ENCODE measurements at places on chromosomes 5 and 9. TPM values are rescaled to one million over a fixed set of nuclear protein-coding genes. Genes with fewer than 3 reads are reported as not detected.

- no peak for DNase-seq
Measured at GRCh38 chr5:121962958-121963357, 1.2 kb downstream of the SRFBP1 start.

SLC35D2 gene
- 1.1 TPM for total RNA-seq

- no peak for DNase-seq
Measured at GRCh38 chr5:159104051-159104651, 4.4 kb upstream of the EBF1 start.

- DNase-seq: no peak
Measured at GRCh38 chr5:135660826-135661575, 82.2 kb upstream of the CXCL14 start.

DNA sequence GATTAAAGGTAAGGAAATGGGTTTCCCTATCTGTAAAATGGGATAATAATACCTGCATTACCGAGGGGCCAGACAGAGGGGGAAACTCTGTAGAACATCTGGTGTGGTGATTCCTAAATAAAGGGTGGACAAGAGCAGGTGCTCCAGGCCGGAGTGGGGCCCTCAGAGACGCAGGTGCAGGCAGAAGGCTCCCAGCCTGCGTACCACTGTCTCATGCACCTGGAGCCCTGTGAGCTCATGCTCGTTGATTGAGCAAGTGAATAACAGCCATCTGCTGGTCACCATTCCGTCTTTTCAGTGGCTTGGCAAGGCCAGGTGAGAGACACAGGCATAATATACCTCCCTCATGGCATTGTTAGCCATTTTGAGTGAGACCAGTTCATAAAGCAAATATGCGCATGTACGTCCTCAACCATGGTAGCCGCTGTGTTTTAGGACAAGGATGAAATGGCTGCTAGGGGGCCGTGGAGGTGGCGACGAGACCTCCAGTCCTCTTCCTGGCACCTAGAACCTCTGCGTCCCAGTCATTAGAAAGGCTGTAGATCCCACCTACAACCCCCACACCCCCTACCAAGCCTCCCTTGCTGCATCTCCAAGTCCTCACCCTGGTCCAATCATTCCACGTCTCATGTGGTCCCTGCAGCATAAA lies 198.0 kb upstream of the MVB12B start:
- DNase-seq: no peak

DNA sequence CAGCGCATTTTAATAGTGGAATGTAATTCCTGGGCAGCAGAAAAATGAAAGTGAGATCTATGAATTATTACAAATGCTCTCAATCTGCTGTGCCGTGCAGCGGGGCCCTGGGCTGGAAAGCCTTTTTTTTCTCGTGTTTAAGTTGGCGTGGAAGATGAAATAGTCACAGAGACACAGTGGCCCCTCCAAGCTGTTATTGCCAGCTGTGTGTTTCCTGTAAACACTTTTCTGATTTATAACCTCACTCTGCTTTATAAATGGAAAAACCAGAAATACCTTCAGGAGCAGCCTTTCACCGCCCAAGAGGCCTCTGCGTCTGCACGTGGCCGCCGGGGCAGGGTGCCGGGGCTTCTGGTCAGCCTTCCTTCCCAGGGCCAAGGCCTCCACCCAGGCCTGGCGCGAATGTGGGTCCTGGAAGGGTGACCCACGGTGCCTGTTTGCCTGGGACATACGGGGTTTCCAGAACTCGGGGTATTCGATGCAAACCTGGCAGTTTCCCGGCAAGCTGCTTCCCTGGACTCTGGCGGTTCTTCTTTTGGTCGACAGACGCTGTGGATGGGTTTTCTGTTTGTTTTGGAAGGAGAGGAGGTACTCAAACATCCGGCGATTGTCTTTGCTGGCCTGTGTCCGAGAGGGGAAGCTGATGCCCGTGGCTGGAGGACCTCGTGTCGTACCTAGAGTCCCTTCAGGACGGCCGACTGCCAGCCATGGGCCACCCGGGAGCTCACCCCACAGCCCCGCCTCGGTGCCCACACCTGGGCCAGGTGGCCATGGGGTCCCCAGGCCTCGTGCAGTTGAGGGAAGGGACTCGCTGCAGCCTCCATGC lies 256.7 kb downstream of the PARP8 start:
- DNase-seq: no peak

C5orf52 gene
- total RNA-seq: not detected

DNA sequence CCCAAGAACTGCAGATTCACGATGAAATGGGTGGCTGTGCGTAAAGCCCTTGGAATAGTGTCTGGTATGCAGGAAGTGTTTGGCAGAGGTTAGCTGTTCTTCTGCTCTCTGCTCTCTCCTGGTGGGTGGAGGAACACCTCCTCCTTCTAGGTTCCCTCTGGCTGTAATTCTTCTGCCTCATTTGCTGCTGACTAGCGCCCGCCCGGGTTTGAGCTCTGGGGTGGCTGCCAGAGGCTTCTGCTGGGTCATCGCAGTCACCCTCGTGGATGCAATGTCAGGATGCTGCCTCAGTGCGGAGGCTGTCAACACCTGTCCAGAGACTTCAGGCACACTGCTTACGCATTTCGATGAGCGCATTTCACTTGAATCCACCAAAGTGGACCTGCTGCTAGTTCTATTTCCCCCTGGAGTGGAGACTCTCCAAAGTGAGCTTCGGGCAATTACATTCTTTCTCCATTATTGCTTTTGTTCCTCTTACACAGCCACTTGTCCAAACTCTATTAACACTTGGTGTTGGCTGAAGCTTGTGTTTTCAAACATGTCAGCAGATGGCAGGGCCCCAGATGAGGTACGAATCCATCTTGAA lies 11.7 kb downstream of the DOCK2 start:
- DNase-seq: no peak

- DNase-seq: no peak
Measured at GRCh38 chr9:115106642-115107041, 11.3 kb downstream of the TNC start.

GRCh38 chr5:67235399-67236110 lies 39.0 kb upstream of the CD180 start:
- DNase-seq: no peak

- DNase-seq: no peak
Measured at GRCh38 chr5:166349046-166349445, 1942.4 kb upstream of the WWC1 start.

DNA sequence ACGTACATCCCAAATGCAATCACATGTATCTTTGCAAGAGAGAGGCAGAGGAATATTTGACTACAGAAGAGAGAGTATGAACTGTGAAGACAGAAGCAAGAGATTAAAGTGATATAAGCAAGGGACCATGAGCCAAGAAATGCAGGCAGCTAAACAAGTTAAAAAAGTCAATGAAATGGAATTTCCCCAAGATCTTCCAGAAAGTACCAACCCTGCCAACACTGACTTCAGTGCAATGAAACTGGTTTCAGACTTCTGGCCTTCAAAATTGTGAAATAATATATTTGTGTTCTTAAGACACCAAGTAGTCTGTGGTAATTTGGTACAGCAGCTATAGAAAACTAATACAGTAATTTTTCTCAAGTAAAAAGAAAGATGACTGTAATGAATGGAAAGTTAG lies 20.9 kb downstream of the FOXI1 start:
- DNase-seq: no peak

LHX3 gene
- total RNA-seq: not detected

DNA sequence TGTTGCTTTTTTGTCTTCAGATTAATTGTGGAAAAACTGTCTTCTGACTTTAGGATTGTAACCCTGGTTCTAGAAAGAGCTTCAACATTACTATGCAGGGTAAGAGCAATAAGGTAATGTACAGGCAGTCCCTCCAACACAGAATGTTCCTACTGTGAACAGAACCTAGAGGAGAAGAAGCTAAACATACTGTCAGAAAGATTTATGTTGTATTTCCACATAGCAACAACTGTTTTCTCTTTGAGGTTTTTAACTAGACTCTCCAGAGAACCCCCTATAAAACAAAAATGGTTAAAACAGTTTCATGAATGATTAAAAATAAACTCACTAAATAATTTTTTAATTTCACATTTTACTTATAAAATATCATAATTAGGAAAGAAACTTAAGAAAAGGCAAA lies 64.3 kb upstream of the NAA35 start:
- DNase-seq: no peak

DNA sequence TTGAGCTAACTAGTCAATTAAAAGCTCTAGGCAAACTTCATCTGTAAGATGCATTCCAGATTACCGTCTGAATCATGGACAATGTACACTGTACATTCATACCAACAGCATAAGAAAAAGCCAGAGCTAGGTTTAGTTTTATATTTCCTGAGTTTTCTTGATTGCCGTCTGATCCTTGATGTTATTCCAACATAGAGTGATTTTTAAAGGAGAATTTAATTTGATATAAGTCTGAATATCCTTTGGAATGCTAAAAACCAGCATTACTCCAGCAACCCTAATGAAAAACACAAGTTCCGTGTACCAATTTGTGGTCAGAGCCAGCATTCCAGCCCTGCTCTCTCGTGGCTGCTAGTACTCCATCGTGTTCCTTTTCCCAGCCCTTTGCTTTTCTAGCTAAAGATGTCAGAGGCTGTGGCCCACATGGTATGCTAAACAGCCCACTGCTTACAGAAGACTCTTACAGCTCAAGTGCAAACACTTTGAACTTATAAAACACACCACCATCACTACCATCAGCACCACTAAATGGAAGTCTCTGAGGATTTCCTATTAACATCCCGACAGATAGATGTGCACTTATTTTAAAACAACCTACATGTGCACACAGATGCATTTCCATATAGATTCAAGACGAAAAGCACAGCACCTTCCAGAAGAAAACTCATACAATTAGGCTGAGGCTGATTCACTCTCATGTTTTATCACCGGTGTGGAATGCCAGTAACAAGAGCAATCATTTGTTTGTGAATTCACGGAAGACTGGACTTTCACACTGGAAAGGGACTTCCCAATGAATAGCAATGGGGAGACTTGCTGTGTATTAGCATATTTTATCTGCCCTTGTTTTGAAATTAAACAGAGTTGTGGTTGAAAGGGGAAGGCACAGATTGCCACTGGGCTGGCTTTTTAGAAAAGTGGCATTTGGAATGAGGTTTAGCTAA lies 246.9 kb upstream of the GAS1 start:
- DNase-seq: no peak

PFN3 gene
- not detected for total RNA-seq

- no peak for DNase-seq
Measured at GRCh38 chr5:146645342-146645741, 129.4 kb upstream of the GPR151 start.

HACD4 gene
- total RNA-seq: 1.6 TPM

AK8 gene
- not detected for total RNA-seq

GRCh38 chr5:68644971-68645370 lies 429.4 kb downstream of the PIK3R1 start:
- DNase-seq: no peak

GRCh38 chr9:36470643-36471290 lies 70.7 kb upstream of the RNF38 start:
- peak; percentile 78 for DNase-seq

DNA sequence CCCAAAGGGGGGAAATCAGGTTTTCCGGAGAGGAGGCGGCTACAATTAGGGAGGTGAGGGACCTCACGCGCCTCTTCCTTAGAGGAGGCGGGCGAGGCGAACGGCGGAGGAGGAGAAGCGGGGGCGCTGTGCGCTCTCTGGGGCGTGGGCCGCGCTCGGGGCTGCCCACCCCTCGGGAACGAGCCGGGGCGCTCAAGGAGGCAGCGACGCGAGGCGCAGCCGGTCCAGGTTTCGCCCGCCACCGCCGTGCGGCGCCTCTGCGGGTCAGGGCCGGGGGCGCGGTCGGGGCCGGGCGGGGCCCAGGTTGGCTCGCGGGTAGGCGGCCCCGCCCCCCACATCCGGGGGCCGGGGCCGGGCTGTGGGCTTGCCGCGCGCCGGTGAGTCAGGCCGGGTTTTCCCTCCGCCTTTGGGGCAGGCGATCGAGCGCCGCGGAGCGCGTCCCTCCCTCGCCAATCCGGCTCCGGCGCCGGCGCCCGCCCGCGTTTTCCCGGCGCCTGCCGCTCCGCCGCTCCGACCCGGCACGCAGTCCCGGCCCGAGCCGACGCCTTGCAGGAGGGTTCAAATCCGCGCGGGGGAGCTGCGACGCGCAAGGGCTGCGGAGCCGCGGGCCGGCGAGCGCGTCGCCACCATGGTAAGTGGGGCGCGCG lies at the start of gene N4BP3:
Gene N4BP3, plus strand, starts transcription at position 392 of the 647 bp plus-strand sequence. CDS start 6,052 bp downstream, outside the sequence.
- DNase-seq: peak; percentile 88

DNA sequence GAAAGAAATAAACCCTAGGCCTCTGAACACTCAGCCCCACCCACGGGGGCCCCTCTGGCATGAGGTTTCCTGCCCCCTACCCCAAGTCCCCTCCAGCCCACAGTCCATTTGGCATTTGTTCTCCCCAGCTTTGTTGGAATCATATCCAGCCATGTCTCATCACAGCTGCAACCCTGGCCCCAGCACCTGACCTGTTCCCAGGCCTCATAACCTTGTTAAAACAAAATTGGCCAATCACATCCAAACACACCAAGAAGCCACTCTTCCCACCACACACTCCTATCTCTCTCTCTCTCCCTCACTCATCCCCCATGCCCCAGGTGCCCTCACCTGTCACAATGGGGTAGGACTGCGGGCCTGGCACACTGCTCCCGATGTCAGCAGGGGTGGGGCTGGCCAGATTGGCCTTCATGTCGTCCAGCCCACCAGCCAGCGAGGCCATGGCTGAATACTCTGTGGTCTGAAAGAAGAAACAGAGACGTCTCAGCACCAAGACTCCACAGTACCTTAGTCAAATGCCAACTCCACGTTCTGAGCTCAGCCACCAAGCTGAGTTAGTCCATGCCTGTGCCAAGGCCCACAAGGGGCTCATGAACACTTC lies 110.9 kb downstream of the PAX5 start:
- DNase-seq: no peak

- no peak for DNase-seq
Measured at GRCh38 chr9:130948266-130948665, 9.2 kb upstream of the FIBCD1 start.

GRCh38 chr5:62341783-62342475 lies 35.9 kb downstream of the KIF2A start:
- DNase-seq: peak; percentile 30

GRCh38 chr5:124869426-124870033 lies 123.1 kb upstream of the ZNF608 start:
- no peak for DNase-seq

SLC34A3 gene
- total RNA-seq: not detected

CDH18 gene
- not detected for total RNA-seq

RPL12 gene
- 3,038 TPM for total RNA-seq

DNA sequence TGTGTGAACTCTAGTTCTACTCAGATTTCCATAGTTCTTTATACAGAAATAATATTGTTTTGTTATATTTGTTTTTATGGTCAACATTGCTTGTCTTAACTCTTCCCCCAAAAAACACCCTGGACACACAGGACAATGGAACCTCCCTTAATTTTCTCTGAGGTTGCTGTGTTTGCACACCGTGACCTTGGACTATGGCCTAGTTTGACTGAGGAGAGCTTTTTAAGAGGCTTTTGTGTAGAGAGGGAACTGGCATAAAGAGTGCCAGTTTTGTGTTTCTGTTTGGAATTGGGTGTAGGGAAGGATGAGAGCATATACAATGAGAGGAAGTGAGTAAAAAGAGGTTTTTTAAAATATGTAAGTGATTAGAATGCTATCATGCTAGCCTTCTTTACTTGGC lies 101.1 kb upstream of the MEF2C start:
- DNase-seq: no peak

GRCh38 chr5:125926172-125926571 lies 497.0 kb upstream of the GRAMD2B start:
- no peak for DNase-seq

C5orf34 gene
- 16.3 TPM for total RNA-seq

- DNase-seq: no peak
Measured at GRCh38 chr5:154962494-154962893, 21.6 kb downstream of the MRPL22 start.

- DNase-seq: no peak
Measured at GRCh38 chr9:126721564-126721981, 83.3 kb upstream of the ZBTB43 start.
